ENCODE measurements at places on chromosomes 4 and X.

- no peak for DNase-seq
Observed at GRCh38 chr4:72319601-72320021, 249.4 kb downstream of the ADAMTS3 start.

DNA sequence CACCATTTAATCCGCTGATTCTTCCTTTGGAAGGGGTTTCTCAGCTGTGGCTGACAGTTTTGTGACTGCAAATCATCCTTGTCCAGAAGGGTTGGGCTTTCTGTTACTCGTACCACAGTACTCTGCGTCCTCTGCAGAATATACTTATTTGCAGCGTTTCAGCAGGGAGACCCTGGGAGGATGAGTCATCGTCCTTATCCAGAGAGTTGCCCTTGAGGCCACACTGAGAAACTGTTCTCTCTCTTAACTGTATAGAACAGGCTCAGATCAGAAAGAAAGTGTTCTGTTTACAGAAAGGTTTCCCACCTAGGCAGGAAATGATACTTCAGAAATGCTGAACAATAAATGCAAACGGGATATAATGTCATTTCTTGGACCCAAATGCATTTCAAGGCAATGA lies 47.8 kb upstream of the DDX53 start:
- no peak for DNase-seq

GRCh38 chr4:145511913-145512522 lies 30.4 kb downstream of the SMAD1 start:
- no peak for DNase-seq

DNA sequence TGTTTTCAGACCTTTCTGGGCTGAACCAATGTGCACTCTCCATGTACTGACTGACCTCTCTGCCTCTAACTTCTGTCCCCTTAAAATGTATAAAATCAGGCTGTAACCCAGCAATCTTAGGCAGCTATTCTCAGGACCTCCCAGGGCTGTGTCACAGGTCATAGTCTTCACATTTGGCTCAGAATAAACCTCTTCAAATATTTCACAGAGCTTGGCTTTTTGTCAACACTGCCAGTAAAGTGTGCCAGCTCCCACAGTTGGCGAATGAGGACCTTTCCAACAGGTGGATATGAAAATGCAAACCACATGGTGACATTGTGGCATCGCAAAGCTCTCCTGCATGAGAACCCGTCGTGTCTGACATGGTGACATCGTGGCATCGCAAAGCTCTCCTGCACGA lies 76.4 kb downstream of the ACOX3 start:
- DNase-seq, result no peak

DNA sequence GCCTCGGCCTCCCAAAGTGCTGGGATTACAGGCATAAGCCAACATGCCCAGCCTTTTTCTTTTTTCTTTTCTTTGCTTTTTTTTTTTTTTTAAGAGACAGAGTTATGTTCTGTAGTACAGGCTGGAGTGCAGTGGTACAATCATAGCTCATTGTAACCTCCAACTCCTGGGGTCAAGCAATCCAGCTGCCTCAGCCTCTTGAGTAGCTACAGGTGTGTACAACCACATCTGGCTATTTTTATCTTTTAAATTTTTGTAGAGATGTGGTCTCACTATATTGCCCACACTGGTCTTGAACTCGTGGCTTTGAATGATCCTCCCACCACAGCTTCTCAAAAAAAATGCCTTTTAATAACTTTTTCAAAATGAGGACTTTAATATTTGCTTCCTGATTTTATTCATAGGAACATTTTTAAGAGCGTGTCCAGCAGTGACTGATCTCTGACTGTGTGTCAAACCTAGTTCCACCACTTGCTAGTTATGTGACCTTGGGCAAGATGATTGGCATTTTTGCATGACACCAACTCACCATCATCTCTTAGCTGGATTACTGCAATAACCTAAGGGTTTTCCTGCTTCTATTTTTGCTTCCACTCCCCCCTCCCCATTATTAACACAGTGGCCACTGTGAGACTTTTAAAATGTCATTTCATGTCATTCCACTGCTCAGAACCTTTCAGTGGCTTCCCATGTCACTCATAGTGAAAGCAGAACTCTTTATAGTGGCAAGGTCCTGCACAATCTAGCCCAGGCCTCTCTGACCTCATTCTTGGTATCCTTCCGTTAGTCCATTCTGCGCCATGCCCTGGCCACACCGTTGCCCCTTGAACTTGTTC lies 4.5 kb upstream of the TNIP3 start:
- DNase-seq, result no peak

DNA sequence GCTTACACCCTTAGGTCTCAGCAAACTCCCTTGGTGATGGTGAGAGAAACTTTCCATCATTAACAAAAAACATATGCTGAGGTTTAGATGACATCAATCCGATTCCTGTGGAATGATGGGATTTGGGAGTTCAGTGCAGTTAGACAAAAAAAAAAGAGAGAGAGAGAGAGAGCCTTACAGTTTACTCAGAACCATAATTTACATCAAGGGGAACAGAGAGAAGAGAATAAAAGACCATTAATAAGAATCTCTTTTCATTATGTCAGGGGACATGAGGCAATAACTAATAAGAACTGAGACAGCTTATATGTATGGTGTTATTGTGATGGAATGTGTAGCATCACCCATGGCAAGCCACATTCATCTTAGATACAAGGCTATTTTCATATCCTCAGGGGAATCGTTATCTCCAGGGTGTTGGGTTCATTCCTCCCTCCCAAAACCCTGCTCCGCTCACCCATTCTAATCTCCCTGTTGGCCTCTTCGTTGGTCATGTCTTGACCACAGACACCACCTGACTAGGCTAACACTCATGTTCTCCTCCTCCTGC lies 175.7 kb upstream of the MXRA5 start:
- DNase-seq, result no peak

- DNase-seq, result no peak
Observed at GRCh38 chr4:15605537-15605936, 49.6 kb downstream of the FBXL5 start.

DNA sequence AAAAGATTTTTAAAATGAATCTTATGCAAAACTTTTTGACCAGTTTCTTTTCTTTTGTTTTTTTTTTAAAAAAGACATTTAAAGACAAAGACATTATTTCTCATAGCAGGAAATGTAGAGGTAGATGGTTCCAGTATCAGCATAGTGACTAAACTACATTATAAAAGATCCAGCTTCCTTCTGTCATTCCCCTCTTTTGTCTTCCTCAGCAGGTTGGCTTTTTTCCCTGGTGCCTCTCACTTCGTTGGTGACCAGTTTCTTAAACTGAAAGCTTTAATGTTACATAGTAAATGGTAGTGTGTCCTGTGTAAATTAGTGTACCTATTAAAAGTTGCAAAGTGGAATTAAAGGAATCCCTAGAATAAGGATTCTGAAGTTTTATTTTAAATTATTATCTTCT lies 36.1 kb downstream of the DCK start:
- no peak for DNase-seq

GRCh38 chr4:81723927-81724587 lies 252.3 kb upstream of the RASGEF1B start:
- DNase-seq, result no peak

GRCh38 chr4:98482847-98483806 lies 175.3 kb downstream of the TSPAN5 start:
- no peak for DNase-seq

DNA sequence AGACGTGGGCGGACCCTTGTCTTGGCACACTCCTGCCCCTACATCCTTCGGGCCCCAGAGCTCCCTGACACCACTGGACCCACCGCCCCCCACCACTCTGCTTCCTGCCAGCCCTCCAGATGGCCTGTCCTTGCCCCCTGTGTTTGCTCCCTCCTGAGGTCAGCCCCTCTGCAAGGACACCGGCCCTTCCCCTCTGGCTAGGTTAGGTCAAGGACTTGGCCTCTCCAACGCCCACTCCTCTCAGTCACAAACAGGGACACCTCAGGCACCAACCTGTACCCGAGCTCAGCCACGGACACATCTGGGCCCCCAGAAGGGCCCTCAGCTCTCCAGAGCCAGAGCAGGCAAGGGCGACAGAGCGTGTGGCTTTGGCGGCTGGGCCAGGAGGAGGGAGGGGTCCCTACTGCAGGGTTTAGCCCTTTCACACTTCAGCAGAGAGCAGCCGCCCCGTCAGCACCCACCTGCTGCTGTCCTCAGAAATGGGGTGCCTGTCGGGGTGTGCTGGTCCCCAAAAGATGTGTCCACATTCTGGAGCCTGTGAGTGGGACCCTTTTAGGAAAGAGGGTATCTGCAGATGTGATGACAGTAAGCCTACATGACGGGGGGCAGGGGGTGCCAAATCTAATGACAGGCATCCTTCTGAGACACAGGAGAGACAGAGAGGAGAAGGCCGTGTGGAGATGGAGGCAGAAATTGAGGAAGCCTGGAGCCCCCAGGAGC lies 23.5 kb upstream of the DUSP9 start:
- no peak for DNase-seq

DNA sequence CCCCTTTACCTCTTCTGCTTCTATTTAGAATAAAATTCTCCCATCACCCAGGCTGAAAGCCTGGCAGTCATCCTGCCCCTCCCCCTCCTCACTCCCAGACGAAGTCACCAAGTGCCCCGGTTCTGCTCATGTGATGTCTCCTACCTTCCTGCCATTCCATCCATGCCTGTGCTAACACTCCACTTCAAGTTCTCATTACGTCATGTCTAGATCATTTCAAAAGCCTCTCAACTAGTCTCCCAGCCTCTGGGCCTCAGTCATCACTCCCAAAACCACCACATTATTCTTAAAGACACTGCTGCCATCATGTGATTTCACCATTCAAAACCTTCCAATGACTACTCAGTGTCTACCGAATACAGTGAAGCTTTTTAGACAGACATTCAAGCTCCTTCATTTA lies 17.2 kb upstream of the HOPX start:
- DNase-seq, result no peak

- DNase-seq, result no peak
Observed at GRCh38 chrX:41695426-41695825, 6.7 kb downstream of the GPR34 start.

DNA sequence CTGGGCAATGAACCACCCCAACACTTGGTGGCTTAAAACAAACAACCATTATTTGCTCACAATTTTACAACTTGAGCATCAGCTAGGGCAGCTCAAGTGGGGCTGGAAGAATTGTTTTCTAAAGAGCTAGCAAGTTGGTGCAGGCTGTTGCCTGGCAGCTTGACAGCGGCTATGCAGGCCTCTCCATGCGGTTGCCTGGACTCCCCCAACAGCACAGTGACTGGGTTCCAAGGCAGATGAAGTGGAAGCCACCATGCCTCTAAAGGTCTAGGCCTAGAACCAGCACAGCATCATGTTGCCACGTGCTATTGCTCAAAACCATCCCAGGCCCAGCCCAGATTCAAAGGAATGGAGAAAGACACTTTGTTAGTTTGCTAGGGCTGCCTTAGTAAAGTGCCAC lies 114.8 kb downstream of the BCOR start:
- no peak for DNase-seq

GRCh38 chrX:97740044-97740443 lies 856.3 kb downstream of the RPA4 start:
- no peak for DNase-seq

DNA sequence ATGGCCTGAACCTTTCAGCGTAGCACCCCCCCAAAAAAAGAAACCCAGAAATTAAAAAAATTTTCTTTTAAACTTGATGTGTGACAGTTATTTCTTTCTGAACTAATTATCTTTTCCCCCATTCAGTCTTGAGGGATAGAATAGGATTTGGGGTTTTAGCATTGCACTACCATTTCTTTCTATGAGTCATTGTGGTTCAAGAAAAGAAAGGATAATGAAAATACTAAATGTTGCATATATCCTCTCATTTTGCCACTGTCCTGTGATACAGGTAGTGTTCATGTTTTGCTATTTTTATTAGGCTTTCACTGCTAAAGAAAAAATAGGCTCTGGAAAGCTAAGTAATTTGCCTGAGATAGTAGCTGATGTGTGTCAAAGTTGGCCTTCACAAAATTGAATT lies 39.4 kb upstream of the DCK start:
- DNase-seq, result no peak

- no peak for DNase-seq
Observed at GRCh38 chr4:187479511-187479910, 516.1 kb upstream of the ZFP42 start.

DNA sequence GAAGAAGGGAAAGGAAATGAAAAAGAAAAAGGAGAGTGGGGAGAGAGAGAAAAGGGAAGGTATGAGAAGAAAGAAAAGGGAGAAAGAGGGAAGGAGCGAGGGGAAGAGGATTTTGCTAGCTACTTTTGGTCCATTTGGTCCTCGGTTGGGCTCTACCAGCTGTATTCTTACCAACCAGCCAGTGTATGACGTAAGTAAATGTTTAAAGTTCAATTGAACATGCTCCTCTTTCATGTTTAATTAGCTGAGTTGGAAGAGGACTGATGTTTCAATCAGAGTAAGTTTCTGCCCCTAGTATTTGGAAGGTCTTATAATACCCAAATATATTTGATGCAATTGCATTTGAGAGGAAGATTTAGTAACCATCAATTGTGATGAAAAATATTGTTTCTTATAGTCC lies 424.0 kb upstream of the CXorf51B start:
- no peak for DNase-seq

GRCh38 chr4:87838890-87839591 lies 6.3 kb downstream of the MEPE start:
- DNase-seq, result no peak

- DNase-seq, result no peak
Observed at GRCh38 chr4:152778656-152779512, 646 bp downstream of the TIGD4 start.

DNA sequence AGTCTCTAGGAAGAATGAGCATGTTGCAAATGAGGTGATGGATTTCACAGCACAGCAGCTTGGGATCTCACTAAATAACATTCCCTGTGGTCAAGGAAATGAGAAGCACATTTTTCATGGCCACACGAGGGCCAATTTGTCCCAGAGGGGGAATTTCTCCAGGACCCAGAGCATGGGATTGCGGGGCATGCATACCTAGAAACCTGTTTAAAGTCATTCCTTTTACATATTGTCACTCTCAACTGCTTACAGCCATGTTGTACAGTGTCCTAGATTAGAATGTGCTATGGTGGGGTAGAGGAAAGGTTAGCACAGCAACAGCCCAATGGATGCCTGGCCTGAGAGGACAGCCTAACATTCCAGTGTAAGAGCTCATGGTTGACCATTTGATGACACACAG lies 37.4 kb upstream of the NLGN4X start:
- no peak for DNase-seq

DNA sequence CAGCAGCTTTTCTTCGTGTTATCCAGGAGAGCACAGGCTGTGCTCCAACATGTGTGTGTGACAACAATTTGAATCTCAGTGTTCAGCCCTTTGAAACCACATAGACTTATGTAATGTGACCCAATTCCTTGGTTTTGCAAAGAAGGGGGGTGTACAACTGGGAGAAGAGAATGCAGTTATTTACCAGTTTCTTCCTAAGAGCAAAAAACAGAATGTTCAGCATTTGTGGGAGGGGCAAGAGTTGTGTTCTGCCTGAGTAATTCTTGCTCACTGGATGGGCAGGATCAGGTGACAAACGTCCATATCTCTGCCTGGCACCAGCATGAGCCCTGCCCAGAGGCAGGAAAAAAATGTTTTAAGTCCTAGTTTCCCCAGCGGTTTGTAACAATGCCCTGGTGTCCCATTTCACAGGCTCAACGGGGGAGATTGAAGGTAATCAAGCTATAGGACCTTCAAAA lies 72.0 kb downstream of the PRPS1 start:
- no peak for DNase-seq

Data from esophagus muscularis mucosa (tissue), 4 donors.